PC-9 (cell line): ENCODE measurements at places on chromosomes 5 and 9.

- DNase-seq, result no peak
These were observed 330.1 kb upstream of the RFX3 start for GRCh38 chr9:3855929-3856328.

DNA sequence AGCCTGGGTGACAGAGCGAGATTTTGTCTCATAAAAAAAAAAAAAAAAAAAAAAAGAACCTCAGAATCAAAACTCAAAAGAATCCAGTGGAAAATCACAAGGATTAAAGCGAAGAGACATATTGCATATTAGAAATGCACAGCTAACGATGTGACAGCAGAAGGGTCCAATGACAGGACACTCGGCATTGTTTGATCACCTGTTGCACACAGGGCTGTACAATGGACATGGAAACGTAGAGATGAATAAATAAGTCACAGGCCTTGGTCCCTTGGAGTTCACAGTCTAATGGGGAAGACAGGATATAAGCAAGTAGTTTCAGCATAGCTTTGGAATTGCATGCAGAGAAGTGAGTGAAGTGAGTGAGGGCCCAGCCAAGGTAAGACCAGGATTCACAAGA lies 25.9 kb upstream of the PIK3R1 start:
- DNase-seq, result no peak

DNA sequence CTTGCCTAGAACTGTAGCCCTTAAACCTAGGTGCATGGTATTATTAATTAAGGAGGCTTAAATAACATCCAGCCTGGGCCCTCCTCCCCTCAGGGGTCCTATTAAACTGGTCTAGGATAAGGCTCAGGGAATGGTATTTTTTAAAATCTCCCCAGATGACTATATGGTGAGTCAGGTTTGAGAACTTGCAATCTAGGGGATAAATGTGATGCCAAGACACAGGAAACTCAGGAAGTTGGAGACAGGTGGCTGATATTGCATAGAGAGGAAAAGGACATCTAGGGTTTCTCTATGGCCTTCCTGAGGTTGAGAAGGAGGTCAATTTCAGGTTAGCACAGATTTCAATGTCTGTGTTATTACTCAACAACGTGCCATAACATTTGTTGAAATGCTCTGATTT lies 581.0 kb downstream of the TLE1 start:
- peak; percentile 6 for DNase-seq

DNA sequence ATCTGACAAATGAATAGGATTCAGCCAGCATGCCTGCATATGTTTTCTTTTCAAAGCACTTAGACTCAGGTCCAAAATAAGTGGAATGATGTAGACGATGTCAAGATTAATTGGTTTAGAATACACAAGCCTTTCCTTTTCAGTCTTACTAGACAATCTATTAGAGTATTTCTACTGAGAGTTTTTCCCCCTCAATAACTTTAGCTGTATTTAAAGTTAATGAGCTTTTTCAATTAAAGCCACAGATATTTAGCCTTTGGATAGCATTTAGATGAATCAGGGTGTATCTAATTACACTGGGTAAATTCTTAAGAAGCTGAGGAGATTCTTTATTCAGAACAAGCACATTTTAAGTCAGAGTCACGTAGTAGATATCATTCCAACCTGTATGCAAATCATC lies 198.7 kb upstream of the MPDZ start:
- DNase-seq, result no peak

DNA sequence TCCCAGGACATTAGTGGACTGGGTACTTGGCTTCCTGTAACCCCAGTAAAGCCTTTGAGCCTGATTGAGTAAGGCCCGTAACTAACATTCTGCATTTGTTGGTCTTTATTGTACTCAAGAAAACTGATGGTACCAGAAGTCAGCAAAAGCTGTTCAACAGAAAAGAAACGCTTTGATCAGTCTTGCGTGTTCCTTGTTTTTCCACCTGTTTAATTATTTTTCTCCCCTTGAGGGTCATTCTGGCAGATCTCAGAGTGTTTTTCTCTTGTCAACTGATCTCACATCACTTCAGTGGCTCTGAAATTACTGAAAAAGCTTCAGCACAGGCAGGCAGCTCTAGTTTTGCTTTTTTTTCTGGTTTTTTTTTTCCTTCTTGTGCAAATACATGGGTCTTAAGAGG lies 6.1 kb upstream of the TMEM268 start:
- DNase-seq, result no peak

GRCh38 chr9:131837316-131837715 lies 97.4 kb upstream of the RAPGEF1 start:
- no peak for DNase-seq

DNA sequence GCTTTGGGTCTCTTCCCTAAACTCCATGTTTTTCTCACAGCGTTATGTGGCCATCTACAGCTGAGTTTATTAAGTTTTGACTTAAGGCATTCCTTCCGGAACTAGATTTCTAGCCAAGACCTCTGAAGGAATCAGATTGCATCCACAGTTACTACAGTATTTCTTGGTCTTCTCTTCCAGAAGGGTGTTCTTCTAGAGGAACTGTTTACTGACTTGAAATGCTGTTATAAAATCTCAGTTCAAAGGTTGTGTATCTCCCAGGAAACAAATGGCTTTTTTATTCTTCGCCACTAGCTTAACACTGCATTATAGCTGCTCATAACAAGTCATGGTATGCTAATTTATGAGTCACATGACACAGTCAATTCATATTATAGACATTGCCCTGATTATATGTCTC lies 55.3 kb upstream of the RAD23B start:
- no peak for DNase-seq

GRCh38 chr5:99694884-99695283 lies 766.1 kb upstream of the CHD1 start:
- no peak for DNase-seq

- DNase-seq, result no peak
These were observed 5.3 kb downstream of the FBXW2 start for GRCh38 chr9:120787933-120788332.

GRCh38 chr5:35212122-35212982 lies 17.9 kb downstream of the PRLR start:
- no peak for DNase-seq

DNA sequence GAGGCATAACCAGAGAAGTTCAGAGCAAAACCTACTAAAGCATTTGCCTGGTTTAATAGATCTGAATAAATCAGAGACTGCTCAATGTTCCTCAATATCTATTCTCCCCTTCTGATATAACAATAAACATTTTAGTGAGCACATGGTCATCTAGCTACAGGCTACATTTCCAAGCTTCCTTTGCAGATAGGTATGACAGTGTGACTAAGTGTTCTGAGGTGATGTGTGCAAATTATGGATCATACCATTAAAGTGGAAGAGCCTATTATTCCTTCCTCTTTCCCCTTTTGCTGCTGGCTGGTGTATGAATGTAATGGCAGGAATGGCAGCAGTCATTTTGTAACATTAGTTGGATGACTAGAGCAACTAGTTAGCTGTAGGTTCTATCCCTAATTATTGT lies 285.8 kb upstream of the RASA1 start:
- DNase-seq, result no peak

- no peak for DNase-seq
These were observed 766.2 kb downstream of the PTPRD start for GRCh38 chr9:9846557-9846956.

DNA sequence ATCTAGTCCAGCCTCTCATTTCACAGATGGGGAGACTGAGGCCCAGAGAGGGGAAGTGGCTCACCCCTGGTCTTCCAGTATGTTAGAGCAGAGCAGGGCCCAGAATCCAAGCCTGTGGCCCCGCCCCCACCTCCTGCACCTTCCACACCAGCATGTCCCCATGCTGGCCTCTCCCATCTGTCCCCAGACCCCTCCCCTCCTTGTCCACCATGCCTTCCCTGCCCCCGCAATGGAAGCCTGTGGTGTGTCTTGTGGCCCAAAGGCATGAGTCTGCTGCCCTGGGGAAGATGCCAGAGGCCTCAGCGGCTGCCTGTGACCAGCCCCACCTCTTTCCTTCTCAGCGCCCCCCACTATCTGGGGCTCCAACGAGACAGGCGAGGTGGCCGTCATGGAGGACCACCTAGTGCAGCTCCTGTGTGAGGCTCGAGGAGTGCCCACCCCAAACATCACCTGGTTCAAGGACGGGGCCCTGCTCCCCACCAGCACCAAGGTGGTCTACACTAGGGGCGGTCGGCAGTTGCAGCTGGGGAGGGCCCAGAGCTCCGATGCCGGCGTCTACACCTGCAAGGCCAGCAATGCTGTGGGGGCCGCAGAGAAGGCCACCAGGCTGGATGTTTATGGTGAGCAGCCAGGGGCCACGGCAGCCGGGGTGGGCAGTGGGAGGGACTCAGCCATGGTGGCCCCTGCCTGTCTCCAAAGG lies 87.2 kb downstream of the HMCN2 start:
- DNase-seq, result peak; percentile 38

- DNase-seq, result no peak
These were observed 188.5 kb upstream of the RASA1 start for GRCh38 chr5:87079219-87079618.

DNA sequence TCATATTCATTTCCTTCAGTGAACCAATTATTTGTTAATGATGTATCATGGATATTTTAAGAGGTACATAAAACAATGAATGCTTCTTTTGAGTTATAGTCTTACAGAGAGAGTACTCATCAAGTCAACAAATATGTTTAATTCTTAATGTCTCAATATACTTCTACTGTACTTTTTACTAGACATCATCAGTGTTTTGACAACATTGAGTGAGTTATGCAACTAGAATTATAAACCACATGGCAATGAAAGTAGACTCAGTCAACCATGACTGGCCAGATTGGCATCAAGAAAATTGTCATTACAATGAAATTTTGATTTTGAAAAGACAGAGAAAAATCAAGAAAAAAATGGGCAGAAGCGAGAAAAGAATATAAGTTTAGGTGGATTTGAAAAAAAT lies 1248.1 kb upstream of the CDH18 start:
- DNase-seq, result no peak

DNA sequence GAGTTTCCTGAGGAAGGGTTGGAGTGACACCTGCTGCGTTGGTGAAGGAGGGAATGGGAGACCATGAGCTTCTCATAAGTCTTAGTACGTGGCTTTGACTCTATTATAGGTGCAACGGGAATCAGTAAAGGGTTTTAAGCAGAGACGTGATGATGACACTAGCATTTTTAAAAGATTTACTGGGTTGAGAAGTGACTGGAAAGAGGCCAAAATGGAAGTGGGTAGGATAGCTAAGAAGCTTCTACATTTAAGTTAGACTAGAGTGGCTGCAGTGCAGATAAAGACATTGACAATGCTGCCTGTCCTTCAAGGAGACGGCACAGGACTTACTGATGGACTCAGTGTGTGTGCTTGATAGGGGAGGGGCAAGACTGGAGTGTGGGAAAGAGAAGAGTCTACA lies 6.2 kb downstream of the GAPT start:
- no peak for DNase-seq

GRCh38 chr5:37838933-37839341 lies 904 bp downstream of the GDNF start:
- no peak for DNase-seq

DNA sequence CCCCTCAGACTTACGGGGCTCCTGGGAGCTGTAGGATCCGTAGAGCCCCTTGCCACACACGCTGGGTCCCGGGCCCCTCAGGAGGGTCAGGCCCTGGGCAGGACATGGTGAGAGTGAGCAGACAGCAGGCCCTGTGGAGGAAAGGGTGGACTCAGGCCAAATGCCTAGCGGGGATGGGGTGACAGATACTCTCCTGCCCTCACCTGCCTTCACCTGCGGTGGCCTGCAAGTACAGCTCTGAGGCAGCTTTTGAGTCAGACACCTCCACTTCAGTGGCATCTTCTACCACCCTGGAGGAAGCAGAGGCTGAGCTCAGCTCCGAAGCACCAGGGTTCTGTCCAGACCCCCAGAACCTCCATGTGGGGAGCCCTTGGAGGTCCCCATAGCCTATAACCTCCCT lies 26.2 kb downstream of the SLC35A4 start:
- no peak for DNase-seq

DNA sequence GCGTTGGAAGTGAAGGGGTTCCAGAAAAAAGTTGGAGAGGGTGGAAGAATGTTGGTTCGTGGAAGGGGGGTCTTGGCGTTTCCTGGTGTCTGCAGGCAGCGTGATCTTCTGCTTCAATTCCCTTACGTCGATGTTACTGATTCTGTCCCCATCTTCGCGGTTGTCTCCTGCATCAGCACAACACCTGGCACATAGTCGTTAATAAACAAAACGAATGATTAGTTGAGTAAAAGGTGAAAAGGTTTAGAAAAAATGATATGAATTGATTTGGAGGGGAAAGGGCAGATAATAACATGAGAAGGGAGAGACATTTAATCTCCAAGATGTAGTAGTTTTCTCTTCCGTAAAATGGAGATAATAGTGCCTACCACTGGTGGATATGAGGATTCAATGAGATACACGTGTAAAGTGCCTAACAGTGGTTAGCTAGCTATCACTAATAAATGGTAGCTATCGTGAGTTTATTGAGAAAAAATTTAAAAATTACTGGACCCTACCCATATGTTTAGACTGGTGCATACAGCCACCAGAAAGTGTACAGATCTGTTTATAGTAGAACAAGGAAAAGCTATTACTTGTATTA lies 556 bp downstream of the MTREX start:
- no peak for DNase-seq

GRCh38 chr9:120177121-120177520 lies 402.8 kb downstream of the CDK5RAP2 start:
- DNase-seq, result no peak

GRCh38 chr5:126988021-126988569 lies 42.3 kb downstream of the MARCHF3 start:
- DNase-seq, result no peak

DNA sequence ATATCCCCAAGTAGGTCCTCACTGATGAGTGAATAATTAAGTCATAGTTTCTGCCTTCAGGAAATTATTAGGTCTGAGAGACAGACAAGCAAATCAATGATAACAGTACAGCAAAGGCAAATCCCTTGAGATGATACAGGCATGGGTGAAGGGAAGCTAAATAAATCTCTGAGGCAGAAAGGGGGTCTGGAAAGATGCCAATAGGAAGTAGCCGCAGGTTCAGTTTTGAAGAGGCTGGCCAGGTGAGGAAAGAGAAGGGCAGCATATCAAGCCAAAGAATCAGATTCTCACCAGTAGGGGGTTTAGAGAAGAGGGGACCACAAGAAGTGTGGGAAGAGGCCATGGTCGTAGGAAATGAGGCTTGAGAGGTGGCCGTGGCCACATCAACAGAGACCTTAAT lies 85.8 kb downstream of the KIAA1958 start:
- no peak for DNase-seq

GRCh38 chr5:1021136-1021968 lies 12.8 kb downstream of the NKD2 start:
- peak; percentile 3 for DNase-seq

DNA sequence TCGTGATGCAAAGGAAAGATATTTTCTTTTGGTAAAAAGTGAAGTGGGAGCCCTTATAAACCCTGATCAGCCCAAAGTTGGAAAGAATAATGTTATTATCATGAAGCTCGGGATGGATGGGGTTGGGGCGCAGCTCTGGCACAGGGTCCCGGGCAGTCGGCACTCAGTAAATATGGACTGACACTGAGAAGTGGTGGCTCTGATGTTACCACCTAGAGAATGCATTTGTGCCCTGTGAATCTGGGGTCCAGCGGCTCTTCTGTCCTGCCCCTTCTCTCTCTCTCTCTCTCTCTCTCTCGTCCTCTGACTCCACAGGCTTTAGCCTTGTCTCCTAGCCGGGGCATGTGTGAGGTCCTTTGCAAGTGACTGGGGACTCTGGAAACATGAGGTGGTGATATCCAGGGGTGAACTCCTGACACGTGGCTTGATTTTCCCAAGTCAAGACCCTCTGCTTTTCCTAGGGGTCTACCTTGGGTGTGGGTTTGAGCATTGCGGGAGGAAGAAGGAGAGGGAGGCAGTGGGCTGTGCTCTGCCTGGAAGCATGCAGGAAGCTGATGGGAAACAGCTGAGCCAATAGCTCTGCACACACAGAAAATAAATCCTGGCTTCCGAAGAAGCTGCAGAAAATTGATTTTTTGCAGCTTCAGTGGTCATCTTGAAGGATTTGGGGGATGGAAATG lies 162.7 kb downstream of the MACROH2A1 start:
- DNase-seq, result no peak
